ENCODE measurements at places on chromosomes 3 and 15.
A peak's percentile ranks its signal among the peaks of the same experiment; 100 is the strongest.

DNA sequence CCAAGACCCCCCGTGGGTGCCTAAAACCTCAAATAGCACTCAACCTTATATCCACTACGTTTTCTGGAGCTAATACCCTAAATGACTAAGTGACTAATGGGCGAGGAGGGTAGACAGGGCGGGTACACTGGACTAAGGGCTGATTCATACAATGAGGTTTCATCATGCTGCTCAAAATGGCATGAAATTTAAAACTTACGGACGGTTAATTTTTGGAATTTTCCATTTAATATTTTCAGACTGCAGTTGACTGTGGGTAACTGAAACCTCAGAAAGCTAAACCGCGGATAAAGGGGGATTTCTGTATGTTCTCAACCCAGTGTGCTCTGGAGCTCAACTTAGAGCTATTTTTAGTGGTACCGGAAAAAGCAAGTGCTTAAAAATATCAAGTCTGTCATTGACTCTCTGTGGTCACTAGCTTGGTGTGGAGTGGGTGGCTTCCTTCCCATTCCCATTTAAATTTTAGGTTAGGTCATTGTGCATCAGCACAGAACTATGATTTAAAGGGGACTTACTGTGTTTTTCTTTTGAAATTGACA is 72.9 kb downstream of the LRRC28 start:
- DNase-seq = no peak

DNA sequence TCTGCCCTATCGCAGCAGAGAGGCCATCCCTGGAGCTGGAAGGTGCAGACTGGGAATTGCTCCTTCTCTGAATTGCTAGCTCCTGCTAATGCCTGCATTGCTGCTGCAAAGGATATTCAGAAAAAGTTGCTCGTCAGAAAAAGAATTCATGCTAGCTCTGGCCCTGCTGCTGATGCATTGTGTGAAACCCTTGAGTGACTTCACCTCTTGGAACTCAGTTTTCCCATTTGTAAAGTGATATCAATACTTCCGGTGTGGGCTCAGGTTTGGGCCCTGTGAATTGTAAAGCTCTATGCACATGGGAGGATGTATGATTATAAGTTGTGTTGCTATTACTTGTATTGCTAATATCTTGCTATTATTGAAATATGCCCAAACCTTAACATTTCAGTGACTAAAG is 11.4 kb downstream of the SQOR start:
- no peak for DNase-seq

DNA sequence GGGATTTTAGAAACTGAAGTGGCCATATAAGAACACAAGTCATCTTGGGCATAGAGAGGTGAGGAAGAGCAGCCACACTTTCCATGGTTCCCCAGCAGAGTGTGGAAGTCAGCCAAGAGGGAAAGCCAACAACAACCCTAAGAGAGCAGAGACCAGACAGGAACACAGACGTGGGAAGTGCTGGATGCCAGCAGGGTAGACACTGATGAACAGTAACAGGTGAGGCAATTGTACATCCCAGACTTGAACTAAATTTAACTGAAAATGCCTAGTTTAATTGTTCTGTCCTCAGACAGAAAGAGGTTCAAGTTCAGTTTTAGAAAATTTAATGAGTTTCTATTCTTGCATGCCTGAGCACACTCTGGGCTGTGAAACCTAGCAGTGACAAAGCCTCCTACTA is 212.1 kb downstream of the ATP8B4 start:
- DNase-seq = no peak

DNA sequence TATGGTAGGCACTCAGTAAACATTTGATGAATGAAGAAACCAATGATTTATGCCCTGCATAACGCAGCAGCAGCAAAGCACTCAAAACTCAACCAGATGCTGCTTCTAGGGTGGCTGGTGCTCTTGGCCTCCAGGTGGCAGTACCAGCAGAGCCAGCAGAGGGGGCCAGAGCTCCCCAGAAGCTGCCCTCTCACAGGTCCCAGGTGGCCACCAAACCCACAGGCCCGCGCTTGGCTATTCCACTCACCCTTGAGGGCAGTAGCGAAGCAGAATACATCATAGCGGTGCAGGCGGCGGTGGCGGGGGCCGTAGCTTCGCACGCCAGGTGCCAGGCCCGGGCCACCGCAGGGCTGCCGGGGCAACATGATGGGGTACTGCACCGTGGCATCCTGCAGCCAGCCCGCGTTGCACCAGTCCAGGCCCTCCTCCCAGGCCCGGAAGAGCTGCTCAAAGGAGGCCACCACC is 16.6 kb downstream of the HAPLN3 start:
- no peak for DNase-seq

DNA sequence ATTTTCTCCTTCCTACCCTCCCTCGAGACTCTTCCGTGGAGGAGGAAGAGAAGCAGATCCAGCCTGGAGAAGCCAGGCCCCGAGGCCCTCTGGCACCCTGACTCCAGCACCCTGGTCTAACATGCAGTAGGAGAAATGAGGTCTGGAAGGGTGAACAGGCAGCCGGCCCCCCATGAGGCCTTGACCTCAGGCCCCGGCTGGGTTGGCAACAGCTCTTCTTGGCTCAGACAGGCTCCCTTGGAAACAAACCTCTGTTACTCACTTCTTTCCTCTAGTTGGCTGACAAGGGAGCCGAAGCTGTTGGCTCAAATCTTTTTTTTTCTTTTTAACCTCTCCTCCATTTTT is 73.4 kb downstream of the CPN2 start:
- DNase-seq = peak; percentile 82

DNA sequence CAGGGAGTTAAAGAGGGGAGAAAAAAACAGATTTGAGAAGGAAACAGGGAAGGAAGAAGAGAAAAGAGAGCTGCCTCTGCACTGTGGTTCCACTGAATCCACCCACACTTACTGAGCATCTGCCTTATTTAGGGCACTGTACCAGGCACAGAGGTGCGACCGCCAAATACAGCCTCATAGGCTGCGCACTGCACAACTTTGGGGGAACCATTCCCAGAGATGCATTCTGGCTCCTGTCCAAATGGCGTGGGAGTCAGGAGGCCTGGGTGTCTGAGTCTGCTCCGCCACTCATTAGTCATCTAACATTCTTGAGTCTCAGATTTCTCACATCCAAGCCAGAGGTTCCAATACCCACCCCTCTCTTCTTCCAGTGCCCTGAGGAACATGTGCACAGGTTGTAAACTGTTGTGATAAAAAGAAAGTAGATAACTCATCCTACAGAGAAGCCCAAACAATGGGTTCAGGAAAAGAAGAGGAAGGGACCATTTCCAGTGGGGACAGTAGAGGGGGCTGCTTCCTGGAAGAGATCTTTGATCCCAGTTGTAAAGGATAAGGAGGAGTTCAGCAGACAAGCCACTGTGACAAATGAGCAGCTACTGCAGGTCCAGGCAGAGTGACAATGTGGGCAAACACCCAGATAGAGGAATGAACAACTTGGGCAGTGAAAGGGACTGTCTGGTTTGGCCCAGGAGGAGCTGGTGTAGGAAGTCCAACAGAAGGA is 254.6 kb downstream of the UACA start:
- DNase-seq = no peak

- no peak for DNase-seq
Measured at GRCh38 chr15:40739047-40739446, 16.0 kb downstream of the RMDN3 start.

GRCh38 chr3:113035387-113035982 is 44.7 kb downstream of the GTPBP8 start:
- peak; percentile 66 for DNase-seq

GRCh38 chr3:40258555-40258954 is 51.0 kb upstream of the EIF1B start:
- no peak for DNase-seq

DNA sequence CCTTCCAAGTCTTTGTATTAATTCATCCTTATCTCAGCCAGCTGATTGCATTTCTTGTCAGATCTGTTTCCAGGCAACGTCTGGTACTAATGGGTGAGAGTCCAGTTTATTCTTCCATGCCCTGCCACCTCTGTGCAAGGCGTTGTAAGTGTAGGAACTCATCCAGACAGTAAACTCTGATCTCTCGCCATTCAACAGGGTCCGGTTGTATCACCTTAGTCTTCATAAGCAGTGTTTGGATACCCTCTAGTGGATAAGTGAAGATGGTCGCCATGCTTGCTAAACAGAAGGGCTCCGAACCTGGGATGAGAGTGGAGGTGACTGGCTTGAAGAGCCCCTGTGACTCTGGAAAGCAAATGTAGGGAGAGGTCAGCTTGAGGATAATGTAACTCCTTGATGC is 51.6 kb upstream of the CMTM7 start:
- peak; percentile 30 for DNase-seq

GRCh38 chr15:59532770-59533379 is 78.7 kb upstream of the GCNT3 start:
- peak; percentile 29 for DNase-seq

GRCh38 chr3:64773137-64773536 is 85.3 kb upstream of the ADAMTS9 start:
- DNase-seq = no peak

- DNase-seq = peak; percentile 41
Measured at GRCh38 chr15:81304226-81304625, 19.7 kb downstream of the STARD5 start.

GRCh38 chr3:194308601-194309449 is 42.3 kb downstream of the CPN2 start:
- no peak for DNase-seq

DNA sequence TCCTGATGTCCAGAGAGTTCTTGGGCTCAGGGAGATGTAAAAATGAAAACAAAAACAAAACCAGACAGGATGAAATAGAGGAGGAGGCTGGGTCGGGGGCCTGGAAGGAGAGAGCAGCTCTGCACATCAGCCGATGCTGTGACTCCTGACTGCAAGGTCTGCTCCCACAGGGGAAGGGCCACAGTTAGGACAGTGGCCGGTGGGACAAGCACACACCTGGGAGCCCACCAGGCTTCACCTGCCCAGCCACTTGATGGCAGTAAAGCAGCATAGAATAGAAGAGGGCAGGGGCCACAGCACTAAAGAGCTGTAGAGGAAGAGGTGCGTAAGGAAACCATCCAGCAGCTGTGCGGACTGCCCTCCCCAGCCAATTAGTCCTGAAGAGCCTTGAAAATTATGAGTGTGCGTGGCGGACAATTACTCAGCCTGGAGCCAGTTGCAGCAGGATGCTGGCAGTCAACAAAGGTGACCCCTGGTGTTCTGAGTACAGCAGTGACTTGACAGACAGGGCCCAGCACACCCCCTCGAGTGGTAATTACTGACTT is 29.8 kb downstream of the ALS2CL start:
- DNase-seq = peak; percentile 19

All from muscle of arm (tissue), 14 donors.